ENCODE measurements at places on chromosomes 6 and 20.

- DNase-seq: no peak
Measured at GRCh38 chr6:147548921-147549475, 40.5 kb downstream of the SAMD5 start.

DNA sequence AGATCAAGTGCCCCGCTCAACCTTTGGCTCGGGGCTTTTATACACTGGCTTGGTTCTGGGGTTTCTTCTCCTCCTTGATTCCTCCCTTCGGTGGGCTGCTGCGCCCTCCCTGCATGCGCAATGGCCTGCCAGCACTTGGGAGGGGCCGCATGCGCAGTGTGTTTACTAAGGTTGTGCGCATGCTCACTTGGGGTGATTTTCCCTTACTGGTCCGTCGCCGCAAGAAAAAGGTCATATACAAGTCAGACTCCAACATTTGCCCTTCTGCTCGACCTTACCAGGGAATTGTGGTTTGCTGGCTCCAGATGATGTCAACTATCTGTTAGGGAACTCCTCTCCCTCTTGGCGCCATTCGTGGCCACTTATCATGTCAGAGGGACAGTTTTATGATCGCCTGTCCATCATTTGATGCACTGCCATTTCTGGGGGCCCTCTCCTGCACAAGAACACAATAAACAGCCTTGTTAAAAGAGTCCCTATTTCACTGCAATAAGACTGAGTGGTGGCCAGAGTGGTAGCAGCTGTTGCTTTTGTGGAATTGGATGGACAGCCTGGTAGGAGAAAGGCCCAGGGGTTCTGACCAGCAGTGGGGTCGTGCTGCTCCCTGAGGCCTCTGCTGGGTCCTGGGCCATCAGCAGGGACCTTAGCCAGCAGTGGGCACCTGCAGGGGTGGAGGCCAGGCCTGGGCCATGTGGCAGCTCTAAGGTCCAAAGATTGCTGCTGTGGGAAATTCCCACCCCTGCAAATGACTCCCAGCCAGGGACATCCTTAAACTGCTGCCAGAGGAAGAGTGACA lies 2.8 kb upstream of the LBP start:
- no peak for DNase-seq

- DNase-seq: no peak
Measured at GRCh38 chr6:18883851-18884250, 496.7 kb downstream of the RNF144B start.

- DNase-seq: peak; percentile 16
Measured at GRCh38 chr6:82364087-82365015, 734 bp downstream of the TPBG start.

GRCh38 chr6:28349344-28349891 lies 329 bp upstream of the ZKSCAN3 start:
- DNase-seq: no peak

GRCh38 chr6:144467172-144467762 lies 182.1 kb downstream of the UTRN start:
- no peak for DNase-seq

- no peak for DNase-seq
Measured at GRCh38 chr20:22579119-22579427, 5.3 kb downstream of the FOXA2 start.

- DNase-seq: no peak
Measured at GRCh38 chr20:41169791-41170351, 32.5 kb downstream of the PLCG1 start.

- DNase-seq: peak; percentile 30
Measured at GRCh38 chr6:70398783-70399728, 14.3 kb upstream of the FAM135A start.

DNA sequence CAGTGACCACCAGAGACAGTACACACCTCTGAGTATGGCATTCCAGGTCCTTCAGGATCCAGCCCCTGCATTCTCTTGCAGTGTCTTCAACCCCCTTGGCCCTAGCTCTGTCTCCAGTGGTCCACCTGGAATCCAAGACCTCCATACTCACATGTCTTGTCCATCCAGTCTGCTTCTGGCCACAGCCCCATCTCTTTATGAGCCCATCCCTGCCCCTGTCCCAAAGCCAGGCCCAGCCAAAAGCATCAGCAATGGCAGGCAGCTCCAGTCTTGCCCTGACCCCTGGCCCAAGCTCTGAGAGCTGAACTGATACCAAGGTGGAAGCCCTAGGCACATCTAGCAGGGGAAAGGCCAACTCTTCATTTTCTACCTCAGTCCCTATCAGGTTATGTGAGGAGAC lies 119.6 kb upstream of the PTPRT start:
- DNase-seq: no peak

GRCh38 chr6:41427642-41428335 lies 92.4 kb downstream of the NCR2 start:
- peak; percentile 17 for DNase-seq

- DNase-seq: no peak
Measured at GRCh38 chr6:151060096-151060765, 179.5 kb upstream of the AKAP12 start.

- DNase-seq: peak; percentile 80
Measured at GRCh38 chr6:5695260-5696245, 311.2 kb downstream of the NRN1 start.

GRCh38 chr20:59015812-59016711 lies 3.2 kb upstream of the TUBB1 start:
- DNase-seq: no peak

DNA sequence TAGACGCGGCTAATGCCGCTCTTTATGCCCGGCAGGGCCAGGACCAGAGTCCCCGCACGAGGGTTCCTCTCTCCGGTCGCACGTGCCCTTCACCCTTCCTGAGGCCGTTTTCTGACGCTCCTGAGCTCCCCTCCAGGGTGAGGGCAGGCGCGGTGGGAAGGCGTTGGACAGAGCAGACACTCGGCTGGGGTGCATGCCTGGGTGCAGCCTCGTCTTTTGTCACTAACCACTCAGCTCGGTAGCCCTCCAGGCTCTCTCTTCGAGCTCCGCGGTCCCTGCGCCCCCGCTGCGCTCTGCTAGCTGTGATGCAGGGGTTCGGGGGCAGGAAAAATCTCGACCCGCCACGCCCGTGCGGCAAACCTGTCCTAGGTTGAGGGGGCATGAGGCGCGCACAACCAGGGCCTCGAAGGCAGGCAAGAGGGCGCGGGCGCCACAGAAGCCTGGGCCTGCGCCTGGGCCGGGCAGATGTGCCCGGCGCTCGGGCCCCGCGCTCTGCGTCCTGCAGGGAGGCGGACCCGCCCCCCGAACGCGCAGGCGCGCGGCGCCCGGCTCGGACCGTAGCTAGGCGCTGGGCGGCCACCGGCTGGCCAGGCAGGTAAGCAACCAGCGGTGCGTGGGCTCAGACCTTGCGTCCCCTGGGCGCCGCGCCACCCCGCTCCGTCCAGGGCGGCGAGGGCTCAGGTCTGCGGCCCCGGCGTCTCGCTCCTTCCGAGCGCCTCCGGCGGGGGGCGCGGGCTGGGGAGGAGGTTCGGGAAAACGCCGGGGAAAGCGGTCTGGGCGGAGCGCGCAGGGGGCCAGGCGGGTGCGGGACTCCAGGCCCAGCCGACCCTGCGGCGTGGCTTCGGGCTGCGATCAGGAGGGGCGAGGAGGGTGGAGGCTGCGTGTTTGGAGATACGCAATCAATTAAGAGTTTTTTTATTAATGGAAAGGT lies at the start of gene L3MBTL1:
TSS of gene L3MBTL1 (plus strand) at position 548 of the 931 bp plus-strand sequence. CDS start 5,807 bp downstream, outside the sequence.
- peak; percentile 30 for DNase-seq

DNA sequence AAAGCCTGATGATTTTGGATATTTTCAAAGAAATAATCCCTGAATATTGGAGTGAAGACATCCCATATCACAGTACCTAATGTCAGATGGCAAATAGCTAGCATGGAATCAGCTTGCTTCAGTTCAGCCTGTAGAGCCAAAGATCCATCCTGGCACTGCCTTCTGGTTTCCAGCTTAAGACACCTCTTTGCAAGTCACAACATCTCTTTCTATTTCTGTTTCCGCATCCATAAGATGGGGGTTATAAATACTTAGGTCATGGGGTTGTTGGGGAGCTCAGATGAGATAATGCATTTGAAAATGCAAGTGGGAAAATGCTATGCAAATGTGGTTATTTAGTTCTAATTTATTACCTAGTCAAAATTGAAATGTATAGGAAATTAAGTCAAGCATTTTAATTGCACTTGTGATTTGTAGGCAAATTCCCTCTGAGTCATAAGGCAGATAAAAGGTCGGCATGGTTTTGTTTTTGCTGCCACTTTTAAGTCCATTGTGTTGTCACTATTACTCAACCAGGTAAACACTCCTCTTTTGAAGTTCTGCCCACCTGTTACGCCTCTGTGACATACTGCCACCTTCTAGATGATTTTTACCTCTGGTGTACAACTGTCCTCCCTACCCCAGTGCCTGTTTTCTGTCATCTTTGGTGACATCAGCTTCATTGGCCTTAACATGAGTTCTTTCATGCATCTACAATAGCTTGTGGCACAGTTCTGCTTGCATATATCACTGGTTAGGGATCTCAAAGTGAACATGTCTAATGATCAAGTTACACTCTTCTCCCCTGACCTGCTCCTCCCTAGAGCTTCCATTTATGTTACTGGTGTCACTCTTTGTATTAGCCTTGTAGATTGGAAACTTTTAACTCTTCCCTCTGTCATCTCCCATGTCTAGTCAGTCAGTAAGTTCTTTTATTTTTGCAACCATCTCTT lies 96.6 kb downstream of the CDKAL1 start:
- DNase-seq: no peak

- DNase-seq: peak; percentile 48
Measured at GRCh38 chr20:33262658-33263065, 20.4 kb upstream of the BPIFB1 start.

DNA sequence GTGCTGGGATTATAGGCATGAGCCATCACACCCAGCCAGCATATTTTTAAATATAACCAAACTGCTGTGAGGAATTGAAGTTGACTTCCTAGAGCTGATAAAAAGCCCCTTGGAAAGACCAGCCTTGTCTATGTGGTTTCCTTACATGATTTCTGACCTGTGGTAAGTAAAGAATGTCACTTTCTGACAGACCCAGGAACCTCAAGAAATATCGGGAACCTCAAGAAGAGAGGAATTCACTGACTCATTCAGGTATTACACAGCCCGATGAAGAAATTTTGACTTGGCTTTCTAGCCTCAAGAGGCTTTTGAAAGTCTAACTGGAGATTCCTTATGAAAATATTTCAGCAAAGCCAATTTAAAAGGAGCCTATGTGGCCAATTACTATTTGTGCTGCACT lies 71.8 kb downstream of the FOXF2 start:
- no peak for DNase-seq

- no peak for DNase-seq
Measured at GRCh38 chr6:9439621-9440330, 975.1 kb downstream of the TFAP2A start.

DNA sequence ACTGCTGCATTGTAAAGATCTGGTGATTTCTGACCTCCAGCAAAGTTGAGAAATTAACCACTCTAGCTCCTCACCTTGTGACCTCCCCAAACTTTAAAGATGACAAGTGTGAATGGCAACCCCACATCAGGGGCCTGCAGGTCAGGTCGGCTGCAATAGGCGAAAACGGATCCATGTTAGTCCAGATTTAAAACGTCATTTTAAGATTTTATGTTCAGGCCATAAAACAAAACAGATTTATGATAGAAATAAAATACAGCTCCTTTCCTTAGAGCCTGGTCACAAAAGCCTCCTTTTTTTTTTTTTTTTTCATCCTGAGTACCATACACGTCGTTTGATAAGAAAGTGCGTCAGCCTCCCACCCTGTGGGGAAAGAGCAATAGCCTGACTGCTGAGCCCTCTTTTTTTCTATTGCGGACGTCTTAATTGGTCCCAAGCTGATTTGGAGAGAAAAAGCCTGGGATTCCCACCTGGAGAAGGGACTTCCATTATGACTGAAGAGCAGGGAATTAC lies 519.2 kb upstream of the NOX3 start:
- DNase-seq: no peak

GRCh38 chr6:39188571-39188970 lies 40.7 kb downstream of the KCNK5 start:
- peak; percentile 52 for DNase-seq

- DNase-seq: no peak
Measured at GRCh38 chr6:108170332-108171290, 4.8 kb downstream of the NR2E1 start.

- no peak for DNase-seq
Measured at GRCh38 chr20:47326658-47327268, 29.7 kb downstream of the ZMYND8 start.

DNA sequence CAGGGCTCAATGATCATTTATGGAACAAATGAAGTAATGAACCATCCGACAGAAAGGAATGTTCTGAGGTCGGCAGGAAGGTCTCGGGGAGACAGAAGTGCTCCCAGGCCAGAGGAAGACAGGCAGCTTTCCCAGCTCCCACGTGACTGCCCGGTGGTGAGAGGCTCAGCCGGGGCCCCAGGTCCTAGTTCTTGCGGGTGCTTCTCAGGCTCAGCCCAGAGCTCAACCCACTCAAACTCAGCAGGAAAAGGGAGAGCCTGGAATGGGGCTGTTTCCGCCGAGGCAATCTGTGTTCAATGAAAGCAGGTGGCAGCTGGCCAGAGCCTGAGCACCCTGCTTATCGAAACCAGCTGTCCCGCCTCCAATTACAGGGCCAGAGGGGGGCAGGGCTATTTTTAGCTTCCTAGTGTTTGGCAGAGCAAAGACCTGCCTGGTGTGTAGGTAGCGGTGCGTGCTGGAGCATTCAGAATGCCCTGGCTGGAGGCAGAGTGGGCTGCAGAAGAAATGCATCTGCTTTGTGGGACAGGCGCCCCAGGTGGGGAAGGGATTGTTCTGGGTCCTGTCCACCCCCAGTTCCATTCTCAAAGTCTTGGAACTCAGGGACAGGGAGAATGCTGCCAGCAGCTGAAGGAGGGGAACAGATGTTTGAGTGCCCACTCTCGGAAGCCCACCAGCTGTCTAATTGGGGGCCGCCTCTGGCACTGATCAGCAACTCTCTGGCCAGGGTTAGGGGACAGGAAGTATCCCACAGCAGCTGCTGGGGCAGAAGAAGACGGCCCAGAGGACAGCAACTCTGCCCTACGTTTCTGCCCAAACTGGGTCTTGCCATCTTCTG lies 145.1 kb downstream of the PREX1 start:
- no peak for DNase-seq

GRCh38 chr6:52620055-52620905 lies 43.4 kb upstream of the TRAM2 start:
- DNase-seq: no peak

DNA sequence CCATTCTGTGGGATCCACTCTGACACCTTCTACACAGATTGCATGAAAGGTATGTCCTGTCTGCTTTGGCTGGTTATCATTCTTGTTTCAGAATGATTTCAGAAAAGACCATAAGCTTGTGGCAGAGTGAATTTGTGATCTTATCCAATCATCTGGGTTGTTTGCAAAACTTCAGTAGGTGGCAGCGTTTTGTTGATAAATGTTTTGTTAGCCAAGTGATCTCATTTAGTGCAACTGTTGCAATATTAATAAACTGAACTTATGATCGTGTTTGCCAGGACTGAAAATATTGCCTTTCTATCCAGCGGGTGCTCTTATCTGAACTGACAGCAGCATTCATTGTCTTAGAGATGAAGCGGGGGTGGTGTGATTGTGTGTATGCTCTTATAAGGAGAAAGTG lies 613.2 kb upstream of the NOX3 start:
- no peak for DNase-seq
